ENCODE measurements at places on chromosomes 16 and 17. TPM values are rescaled to one million over a fixed set of nuclear protein-coding genes. Genes with fewer than 3 reads are reported as not detected.

The FAM171A2 gene
- polyA plus RNA-seq = 2.3 TPM

The MYO15A gene
- 1.0 TPM for polyA plus RNA-seq

The CACNG4 gene
- 0.02 TPM for polyA plus RNA-seq

The ALOX12 gene
- not detected for polyA plus RNA-seq

The NPIPB9 gene
- 0.20 TPM for polyA plus RNA-seq

GRCh38 chr17:74872313-74873036, at the start of gene FDXR:
TSS of gene FDXR (minus strand) at chr17:74872994. CDS start at chr17:74872944, 50 bp downstream.
- DNase-seq = no peak

DNA sequence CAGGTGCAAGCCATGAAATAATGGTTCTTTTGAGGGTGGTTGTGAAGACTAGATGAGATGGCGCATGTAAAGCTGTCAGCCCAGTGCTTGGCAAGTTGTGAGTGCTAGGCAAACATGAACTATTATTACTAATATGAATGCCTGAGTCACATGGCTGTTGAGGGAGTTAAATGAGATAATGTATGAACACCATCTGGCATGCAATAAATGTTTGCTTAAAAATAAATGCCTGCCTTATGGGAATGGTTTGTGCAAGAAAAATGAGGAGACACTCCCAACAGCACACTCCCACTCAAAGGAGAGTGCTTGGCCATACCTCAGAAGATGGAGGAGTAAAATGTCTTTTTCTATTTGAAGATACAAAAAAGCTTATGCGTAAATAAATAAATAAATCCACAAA, 3.6 kb downstream of the MAPK3 start:
- no peak for DNase-seq

DNA sequence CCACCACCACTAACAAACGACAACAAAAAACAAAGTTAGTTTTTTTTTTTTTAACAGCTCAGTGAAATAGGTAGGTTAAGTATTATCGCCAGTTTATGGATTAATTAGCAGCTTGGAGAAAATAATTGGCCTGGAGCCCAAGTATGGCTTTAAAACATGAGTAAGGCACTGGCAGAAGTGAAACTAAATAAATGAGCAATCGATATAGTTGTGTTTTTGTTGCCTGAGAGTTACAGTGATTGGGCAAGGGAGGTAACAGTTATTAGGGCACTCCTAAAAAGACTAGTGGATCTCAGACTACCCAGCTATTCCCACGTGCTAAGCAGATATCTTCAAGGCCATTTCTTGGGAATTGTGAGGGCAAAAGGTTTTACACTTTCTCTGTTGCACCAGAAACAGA, 2.4 kb downstream of the MLKL start:
- DNase-seq = no peak

- DNase-seq = peak; percentile 98
These were observed 15.9 kb downstream of the TMEM92 start for GRCh38 chr17:50289991-50290702.

- DNase-seq = no peak
These were observed 105.8 kb upstream of the SDK2 start for GRCh38 chr17:73749928-73750605.

DNA sequence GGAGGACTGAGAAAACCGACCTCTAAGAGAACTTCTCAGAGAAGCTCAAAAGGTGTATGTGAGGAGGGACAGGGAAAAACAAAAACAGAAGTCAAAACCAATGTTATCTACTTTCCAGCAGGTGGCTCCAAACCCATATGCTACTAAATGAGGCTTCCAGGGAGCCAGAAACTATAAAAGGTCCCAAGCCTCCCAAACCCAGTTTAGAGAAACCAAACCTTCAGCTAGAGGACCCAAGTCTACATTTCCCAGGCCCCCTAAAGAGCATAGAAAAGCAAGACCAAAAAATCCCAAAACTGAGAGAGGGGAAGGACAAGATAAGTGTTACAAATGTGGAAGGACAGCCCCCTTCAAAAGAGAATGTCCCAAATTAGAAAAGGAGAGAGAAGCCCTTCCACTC, 3.7 kb downstream of the HPR start:
- no peak for DNase-seq

GRCh38 chr17:75454193-75454592, 2.2 kb upstream of the TMEM94 start:
- DNase-seq = no peak

DNA sequence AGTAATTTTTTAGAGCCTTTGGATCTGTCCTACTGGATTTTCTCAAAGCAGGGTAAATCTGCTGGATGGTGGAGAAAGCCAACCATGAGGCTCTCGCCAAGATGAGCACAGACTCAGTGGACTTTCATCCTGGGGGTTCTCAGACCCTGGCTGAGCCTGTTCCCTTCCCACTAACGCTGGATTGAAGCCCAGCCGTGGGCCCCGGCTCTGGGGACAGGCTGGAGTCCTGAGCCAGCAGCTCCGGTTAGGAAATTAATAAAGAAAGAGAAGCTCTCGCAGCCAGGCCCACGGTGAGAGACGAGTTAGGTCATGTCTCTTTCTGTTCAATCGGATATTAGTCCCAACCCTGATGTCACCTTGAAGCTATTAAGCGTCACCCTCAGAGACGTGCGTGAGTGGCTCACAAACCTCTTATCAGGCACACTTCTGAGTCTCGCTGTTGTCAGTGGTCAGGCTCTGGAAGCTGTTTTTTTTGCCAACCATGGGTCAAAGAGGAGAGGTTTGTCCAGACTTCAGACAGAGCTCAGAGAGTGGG, 27.1 kb downstream of the MEOX1 start:
- DNase-seq = no peak

GRCh38 chr16:64531401-64531800, 590.5 kb downstream of the CDH11 start:
- no peak for DNase-seq

DNA sequence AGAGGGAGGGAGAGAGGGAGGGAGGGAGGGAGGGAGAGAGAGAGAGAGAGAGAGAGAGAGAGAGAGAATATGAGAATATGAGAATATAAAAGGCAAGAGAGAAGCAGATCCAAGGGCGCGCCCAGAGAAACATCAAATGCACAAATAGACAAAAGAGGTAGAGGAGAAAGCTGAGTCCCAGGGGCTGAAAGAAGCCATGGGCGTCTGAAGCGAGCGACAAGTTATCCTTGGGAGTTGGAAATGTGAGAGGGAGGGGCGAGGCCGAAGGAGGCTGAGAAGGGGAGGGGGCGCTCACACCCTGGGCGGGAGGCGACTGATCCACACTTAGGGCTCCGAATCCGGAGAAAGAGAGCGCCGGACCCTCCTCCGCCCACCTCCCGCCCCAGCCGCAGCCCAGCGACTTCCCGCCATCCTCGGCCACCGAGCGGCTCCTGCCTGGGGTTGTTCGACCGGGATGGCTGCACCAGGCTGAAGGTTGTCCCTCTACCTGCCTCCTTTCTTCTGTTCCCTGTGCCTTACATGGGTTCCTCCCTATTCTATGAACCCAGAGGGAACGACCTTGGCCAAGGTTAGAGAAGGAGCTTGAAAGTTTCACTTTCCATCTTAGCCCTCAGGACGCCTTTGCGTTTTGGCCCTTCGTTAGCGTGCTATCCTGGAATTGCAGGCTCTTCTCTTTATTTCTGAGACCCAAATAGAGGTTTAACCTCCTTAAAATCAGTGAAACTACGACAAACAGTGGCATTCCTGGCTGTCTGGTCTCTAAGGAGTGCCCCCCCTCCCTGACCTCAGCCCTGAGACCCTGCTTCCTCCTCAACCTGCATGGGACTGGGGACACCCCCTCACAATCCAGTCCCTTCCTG, 21.2 kb upstream of the HOXB9 start:
- DNase-seq = no peak

DNA sequence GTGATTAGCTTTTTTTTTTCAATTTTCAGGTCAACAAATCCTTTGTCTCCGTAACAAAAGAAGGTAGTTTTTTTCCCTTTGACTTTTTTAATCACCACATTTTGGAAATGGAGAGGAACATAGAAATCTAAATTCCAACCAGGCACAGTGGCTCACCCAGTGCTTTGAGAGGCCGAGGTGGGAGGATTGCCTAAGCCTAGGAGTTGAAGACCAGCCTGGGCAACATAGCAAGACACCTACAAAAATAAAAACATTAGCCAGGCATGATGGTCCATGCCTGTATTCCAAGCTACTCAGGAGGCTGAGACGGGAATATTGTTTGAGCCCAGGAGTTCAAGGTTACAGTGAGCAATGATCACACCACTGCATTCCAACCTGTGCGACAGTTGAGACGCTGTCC, 5.7 kb downstream of the PSMD7 start:
- no peak for DNase-seq

- no peak for DNase-seq
These were observed 12.5 kb downstream of the C16orf90 start for GRCh38 chr16:3482659-3483241.

DNA sequence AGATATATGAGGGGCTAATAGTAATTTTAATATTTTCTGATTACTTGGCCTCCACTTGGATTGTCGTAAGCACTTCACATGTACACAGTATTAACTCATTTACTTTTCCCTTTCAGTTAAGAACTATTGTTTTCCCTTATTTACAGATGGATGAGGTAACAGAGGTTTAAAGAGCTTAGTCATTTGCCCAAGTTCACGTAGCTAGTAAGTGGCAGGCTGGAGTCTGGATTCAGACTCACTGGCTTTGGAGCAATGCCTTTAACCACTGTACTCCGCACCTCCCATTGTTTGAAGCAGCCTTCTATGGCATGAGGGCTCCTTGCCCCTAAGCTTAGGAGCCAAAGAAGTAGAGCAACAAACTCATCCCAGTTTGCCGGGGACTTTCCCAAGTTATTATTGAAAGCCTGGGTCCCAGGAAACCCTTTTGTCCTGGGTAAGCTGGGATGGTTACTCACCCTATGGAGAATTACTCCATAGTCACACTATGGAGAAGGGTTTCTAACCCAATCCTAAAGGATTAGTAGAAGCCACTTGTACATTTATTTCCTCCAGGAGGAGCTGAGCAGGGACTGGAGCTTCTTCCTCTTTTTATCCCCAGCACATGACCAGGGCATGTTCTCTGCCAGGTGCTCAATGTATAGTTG, 12.3 kb downstream of the FOXL1 start:
- DNase-seq = peak; percentile 65

DNA sequence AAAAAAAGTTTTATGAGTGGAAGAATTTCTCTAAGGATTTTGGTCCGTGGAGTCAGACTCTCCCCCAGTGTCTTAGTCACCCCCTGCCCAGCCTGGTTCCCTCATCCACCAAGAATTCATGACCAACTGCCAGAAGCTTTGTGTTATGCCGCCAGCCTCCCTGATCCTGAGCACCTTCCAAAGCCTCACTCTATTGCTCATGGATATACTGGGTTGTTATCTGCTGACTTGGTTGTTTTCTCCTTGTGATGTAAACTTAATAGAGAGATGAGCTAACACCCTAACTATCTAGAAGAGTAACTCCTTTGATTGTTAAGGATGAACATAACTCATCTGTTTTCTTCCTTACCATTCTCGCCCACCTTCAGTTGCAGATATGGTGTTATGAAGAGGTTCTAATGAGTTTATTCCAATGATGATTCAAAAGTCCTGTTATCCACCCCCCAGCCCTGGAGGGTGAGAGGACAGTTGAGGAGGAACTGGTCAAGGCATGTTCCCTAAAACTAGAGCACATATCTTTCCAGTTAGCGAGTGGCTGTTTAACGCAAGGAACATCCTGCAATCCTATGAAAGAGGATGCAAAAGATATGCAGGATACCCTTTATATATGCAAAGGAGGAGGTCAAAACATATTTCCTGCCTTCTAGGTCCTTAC, 1.5 kb upstream of the PSMD3 start:
- peak; percentile 83 for DNase-seq

DNA sequence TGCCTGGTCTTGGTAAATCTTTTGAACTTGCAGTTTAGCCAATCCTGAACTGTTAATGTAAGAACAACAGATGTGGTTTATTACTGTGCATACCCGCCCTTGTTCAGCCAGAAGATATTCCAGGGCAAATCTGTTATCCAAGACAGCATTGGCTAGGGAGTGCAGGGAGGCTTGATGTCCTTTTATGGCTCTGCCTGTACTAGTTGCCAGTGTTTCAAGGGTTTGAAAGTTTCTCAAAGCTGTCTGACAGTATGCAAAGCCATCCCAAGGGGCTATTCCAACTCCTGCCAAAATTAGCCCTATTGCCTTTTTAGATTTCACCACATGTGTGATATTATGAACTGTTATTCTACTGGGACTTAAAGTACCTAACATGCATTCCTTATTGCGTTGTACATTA, 30.1 kb downstream of the LCMT1 start:
- DNase-seq = no peak

- DNase-seq = peak; percentile 52
These were observed 277.5 kb upstream of the MYOCD start for GRCh38 chr17:12388226-12388625.

- no peak for DNase-seq
These were observed 60.2 kb downstream of the SDK2 start for GRCh38 chr17:73584049-73584448.

DNA sequence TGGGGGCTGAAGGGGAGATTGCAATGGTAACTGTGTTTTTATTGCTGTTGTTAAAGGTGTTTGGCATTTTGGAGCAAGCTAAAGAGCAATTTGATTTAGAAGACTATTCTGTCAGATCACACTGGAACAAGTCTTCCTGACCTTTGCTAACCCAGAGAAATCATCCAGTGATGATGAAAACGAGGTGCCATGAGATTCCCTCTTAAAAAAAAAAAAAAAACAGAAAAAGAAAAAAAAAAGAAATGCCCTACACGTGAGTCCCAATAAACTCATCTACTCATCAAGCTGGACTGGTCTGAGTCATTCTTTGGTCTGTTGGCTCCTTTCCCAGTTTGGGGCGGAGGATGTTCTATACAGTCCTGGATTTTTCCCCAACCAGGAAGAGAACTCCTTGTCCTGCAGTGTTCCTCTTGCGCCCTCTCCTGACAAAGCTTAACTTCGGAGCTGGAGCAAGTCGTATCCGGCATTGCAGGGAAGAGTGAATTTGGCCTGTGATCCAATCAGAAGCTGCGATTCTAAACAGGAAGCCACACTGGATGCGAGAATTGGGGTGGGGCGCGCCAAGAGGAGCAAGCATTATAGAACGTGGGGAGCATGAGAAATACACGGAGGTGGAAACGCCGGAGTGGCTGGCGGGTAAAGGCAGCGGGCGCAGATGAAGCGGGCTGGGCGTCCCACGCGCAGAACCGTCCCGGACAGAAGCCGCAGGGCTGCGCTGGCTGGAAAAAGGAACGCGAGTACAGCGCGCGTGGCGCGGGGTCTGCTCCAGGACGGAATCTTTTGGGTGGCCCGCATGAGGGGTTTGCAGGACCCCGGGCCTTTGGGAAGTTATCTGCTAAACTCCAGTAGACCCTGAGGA, 22.4 kb upstream of the CRYM start:
- DNase-seq = peak; percentile 100

DNA sequence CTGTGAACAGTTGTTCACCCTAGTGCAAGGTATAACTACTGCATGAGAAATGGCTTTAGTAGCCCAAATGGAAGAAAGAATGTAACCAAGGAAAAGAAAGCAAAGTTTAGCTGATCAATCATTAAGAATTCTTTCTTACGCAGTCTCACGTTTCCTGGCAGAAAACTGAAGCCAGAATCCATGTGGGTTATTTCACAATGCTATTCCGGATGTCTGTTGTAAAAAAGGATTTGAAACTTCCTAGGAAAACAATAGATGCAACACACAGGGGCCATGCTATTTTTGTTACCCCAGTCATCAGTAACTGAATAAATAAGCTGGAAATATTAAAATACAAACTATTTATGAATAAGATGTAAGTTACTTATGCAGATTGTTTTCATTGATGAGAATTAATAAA, 802.5 kb downstream of the CDH8 start:
- DNase-seq = no peak

GRCh38 chr16:10410469-10410868, 24.6 kb downstream of the ATF7IP2 start:
- DNase-seq = no peak

Data from BJ (cell line).